NCI-H1048 (cell line): ENCODE measurements at places on chromosomes 2 and 18.

DNA sequence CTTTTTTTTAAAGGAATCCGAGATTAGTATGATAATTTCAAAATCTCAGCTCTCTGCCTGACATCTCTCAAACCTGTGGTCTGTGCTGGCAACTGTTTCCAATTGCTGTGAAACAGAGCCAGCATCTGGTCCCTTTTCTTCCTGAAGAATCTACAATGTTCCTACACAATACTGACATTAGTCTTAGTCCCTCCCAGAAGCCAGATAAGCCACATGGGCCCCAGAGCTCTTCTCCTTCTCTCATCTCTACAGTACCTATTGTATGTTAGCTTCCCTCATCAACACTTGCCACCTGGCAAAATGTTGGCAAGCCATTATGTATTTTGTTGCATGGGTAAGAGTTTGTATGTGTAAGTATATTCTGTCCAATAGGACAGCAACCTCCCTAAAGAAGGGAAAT, 62.9 kb upstream of the CDKL4 start:
- no peak for DNase-seq

- no peak for DNase-seq
Measured at GRCh38 chr2:28607730-28608499, 112.1 kb downstream of the PLB1 start.

- no peak for DNase-seq
Measured at GRCh38 chr18:63909870-63910269, 2.1 kb downstream of the SERPINB10 start.

DNA sequence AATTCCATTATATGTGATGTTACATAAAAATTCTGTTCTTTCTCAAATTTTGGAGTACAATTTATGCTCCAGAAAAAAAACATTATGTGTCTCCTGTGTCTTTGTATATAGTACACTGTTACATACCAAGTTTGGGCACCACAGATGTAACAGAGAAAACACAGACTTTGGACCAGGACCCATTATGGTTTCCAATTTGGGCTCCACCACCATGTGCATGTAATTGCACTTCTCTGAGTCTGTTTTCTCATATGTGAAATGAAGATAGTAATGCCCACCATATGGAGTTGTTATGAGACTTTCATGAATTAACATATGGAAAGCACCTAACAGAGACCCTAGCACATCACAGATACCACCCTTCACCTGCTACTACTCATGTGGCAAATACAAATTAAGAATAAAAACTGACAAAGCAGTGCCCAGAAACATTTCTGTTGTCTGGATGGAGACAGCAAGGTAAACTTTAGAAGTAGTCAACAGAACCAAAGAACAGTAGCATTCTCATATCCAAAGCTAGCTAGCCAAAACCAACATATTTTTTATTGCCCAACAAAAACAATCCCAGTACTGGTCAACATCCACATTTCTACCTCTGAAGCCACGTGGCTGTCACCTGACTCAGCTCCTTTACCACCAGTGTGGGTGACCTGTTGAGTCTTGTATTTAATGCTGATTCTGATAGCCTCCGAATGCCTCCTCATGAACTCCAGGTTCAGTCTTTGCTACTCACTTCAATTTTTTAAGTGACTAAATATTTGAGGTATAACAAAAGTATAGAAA, 42.9 kb downstream of the ANTXR1 start:
- no peak for DNase-seq

- DNase-seq: no peak
Measured at GRCh38 chr2:172081221-172082022, 3.9 kb upstream of the DLX1 start.
